ENCODE measurements at places on chromosomes 3 and 15.

DNA sequence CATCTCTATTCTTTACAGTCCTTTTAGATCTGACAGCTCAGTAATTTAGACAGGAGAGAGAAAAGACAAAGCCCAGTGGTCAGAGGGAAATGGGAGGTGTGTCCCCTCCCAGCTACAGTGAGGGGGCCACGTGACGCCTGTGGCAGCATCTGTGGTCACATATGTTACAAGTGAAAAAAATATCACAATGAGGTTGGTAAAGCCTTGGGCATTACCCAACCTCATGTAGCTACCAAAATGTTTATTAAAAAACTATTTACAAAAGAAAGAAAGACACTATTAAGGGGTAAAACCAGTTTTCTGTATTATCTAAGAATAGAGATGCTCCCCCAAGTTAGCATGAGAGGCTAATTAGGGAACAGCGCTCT is 42.9 kb upstream of the PLCL2 start:
- DNase-seq = peak; percentile 23

DNA sequence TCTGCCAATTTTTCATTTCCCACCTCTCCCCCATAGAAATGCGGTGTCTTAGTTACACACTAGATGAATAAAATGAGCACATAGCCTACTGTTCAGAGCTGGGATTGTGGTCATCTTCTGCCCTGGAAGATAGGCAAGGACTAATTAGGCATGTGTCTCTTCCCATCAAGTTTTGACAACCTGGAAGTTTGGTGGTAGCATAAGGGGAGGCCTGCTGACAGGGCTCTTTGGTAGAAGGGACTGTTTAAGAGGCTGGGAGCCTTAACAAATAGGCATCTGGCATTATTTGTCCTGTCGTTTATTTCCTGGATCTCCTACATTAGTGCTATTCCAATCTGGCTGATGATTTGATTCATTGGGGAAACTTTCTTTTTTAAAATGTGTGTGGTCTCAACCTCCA is 512.3 kb downstream of the ZNF385D start:
- no peak for DNase-seq

DNA sequence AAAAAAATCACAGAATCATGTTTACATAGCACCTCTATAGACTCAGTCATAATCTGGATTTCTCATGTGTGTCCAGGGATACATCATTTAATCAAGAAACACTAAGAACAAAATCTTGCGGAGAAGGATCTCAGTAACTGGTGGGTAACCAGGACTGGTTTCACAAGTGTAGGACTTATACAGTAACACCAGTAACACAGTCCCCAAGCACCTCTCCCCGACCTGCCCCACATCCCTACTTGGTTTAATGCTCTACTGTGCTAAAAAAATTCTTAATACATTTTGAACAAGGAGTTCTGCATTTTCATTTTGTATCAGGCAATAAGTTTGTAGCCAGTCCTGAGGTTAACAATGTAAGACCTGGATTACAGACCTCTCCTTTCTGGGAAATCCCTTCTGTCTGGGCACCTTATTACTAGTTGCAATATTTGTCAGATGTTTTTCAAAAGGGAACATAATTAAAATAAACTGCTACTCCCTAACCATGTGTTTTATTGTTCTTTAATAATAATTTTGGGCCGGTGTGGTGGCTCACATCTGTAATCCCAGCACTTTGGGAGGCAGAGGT is 57.6 kb upstream of the BBX start:
- no peak for DNase-seq

DNA sequence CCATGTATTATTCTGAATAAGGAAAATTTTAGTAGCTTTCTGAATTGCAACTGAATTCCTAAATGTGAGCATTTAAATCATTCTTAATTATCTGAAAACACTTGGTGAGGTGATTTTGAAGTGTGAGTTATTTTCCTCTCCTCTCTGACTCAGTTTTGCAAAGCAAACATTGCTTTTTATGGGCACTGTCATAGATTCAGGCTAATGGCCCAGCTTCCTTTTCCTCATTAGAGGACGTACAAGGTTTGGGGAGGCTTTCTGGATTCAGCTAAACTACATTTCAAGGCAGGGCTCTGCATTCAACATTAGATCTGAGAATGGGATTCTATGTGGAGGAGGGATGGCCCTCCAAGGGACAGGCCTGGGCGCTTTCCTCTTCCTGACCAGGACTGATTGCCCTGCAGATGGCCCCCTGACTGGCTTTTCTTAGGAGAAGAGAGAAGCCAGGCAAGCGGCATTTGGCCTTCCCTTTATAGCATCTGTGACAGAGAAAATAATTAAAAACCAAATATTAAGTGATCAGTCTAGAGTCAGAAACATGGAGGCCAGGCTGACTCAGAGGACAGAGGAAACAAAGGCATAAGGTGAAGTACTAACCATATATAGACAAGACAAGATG is 53.0 kb upstream of the STXBP5L start:
- no peak for DNase-seq

DNA sequence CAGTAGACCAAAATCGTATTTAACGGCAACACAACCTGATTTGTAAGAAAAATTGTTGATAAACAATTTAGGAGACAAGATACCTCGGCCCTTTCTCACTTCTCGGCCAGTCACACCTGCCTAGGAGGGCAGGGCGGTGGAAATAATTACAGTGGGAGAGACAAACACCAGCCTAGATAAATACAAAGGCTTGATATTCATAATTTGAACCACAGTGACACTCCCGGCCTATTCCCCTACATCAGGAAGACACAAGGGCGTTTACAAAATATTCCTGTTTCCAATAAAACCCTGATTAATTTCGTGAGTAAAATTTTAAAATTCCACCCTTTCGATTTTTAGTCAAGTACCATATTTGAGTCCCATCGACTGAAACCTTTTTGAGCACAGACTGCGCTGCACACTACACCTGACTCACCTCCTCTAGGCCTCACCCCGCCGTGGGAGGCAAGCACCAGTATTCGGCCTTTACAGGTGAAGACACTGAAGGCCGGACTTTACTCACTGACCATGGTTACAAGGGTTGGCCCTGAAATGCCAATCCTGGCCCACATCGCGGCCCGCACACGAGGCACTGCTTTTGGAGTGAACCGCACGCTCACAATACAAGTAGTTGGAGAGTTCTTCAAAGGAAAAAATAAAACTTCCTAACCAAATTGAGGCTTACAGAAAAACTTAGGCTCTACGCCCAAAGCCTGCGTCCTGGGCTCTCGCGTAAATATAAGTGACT is 794 bp downstream of the ARPP19 start:
- no peak for DNase-seq

Data from stimulated activated CD8-positive, alpha-beta memory T cell treated with anti-CD3 and anti-CD28 coated beads, Interleukin-7, amount 100 ng/mL, for 1 hour (primary cell).